ENCODE measurements at places on chromosomes 16 and 17.
A peak's percentile ranks its signal among the peaks of the same experiment; 100 is the strongest.

- no peak for DNase-seq
Measured at GRCh38 chr16:10245002-10245401, 62.8 kb upstream of the GRIN2A start.

- DNase-seq = peak; percentile 20
Measured at GRCh38 chr17:45948881-45949624, 50.0 kb upstream of the STH start.

GRCh38 chr16:55948230-55948629 lies 73.1 kb upstream of the CES5A start:
- DNase-seq = no peak

DNA sequence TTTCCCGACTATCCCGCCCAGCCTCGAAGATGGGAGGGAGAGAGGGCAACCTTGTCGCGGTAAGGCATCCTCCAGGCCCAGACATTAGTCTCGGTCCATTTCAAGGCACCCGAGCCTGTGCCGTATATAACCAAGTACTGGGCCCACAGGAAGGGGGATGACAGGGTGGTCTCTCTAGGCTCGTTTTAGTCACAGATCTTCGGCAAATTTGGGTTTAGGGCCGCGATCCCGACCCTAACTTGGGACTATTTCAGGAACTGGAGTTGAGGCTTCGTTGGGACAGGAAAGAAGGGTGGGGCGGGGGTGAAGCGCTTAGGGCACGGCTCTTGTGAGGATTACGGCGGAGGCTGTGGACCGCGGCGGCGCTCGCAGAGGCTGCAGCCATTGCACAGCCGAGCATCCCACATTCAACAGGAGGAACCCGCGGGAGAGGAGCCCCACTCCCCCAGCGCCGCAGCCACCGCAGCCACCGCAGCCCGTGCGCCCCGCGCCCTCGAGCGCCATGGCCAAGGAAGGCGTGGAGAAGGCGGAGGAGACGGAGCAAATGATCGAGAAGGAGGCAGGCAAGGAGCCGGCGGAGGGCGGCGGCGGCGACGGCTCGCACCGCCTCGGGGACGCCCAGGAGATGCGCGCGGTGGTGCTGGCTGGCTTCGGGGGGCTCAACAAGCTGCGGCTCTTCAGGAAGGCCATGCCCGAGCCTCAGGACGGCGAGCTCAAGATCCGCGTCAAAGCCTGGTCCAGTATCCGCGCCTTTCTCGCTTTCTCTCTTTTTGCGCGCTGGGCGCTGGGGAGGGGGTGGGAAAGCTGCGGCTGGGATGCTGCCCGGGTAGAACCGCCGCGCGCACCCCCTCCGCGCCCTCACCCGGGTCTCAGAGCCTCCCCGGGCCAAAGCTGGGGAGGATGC lies at the start of gene VAT1L:
Gene VAT1L (plus strand): TSS at position 384 of the 904 bp plus-strand sequence. CDS start 119 bp downstream, at position 503.
- DNase-seq = no peak

DNA sequence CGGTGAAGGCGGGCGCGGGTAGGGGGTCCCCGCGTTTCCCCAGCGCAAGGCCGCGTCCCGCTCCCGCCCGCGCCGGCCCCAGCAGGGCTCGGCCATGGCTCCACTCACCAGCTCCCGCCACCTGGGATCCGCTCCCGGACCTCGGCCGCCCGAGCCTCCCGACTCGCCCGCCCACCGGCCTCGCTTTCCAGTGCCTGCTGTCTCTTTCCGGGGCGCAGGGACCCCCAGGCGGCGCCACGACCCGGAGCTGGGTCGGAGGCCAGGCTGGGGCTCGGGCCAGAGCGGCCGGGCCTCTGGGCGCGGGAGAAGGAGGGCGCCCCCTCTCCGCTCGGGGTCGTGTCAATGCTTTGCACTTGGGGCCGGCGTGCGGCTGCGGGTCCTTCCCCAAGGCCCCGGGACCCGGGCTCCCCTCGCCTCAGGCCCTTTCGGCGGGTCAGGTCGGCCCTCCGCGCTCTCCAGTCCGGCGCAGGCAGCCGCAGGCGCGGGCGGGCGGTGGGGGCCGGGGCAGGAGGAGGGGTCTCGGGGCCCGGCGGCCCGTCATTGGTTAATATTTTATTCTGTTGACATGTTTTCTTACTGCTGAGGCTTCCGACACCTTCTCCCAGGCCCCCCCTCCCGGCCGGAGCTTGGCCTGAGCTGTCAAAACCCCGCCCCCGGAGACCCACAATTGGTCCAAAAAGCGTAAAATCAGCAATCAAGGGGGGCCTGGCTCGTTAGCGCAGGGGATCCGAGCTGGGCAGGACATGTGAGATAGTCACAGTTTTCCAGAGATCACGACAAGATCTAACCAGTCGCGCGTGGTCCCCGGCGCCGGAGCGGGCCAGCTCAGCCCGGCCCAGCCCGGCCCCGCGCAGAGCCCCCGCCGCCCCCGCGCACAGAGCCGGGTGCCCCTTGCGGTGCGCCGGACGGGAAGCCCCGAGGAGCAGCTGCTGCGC lies at the start of gene TBX2:
Gene TBX2 (plus strand): TSS at position 713 of the 935 bp plus-strand sequence. CDS start 334 bp downstream, outside the sequence.
- no peak for DNase-seq
